HT-29 (cell line): ENCODE measurements at places on chromosomes 11 and 22.
A peak's percentile ranks its signal among the peaks of the same experiment; 100 is the strongest.

GRCh38 chr11:21430537-21430936, 761.2 kb downstream of the NELL1 start:
- DNase-seq: no peak

DNA sequence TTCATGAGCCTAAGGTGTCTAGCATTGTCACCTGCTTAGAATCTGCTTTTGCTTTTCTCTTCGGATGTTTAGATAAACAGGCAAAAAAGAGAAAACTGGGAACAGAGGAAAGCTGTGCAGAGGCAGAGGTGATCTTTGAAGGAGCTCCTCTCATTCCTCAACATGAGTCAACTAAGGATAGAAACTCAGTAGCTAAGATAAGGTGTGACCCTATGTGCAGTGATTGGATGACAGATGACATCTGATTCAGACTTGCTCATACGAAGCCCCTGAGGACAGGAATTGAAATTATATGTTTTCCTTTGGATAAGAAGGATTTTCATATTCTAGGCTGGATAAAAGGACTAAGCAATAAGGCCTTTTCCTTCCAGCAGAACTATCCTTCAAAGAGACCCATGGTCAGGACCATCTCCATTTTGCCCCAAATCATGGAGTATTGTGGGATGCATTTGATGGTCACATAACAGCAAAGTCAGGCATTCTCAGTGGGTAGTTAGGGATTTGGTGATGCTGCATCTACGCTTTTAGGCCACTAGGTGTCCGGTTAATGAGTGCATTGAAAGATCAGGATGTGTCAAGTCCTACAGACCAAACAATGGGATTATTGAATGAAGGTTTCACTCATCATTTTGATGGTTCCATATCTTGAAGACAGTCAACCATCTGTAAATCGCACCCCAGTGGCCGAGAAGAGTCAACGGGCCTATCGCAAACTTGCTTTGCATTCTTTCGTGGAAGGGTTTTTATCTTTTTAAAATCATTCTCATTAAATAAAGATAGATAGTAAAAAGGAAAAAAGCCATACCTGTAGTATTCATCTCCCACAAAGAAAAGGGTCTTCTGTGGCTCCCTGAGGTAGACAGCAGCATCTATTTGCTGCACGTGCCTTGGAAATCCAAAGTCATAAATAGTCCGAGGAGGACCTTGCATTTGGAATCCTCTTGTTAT, 32.2 kb downstream of the MMP20 start:
- DNase-seq: peak; percentile 71

- peak; percentile 90 for DNase-seq
These were observed at the start of gene TCIRG1 for GRCh38 chr11:68038718-68039525. TSS of gene TCIRG1 (plus strand) at chr11:68039025. CDS start at chr11:68041272, 2,247 bp downstream.

DNA sequence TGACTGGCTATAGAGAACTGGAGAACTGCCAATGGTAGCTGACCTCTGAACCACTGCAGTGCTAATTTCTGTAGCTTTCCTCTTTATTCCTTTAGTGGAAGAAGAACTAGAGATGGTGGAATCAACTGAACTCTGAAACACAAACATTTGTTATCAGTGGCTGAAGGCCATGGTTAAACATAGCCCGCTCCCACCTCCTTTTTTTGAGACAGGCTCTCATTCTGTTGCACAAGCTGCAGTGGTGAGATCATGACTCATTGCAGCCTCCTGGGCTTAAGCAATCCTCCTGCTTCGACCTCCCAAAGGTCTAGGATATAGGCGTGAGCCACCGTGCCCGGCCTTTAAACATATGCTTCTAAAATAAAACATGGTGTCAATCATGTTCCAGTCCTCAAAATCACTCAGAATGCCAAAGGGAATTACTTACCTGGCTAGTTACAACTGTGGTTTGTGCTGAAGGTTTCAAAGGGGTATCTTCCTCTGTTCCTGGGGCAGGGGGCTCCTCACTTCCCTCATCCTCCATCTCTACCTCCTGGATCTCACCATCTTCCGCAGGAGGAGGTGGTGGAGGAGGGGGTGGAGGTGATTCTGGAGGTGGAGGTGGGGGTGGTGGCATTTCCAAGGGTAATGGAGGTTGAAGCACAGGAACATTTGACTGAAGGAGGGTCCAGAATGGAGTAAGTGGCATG, 9.0 kb upstream of the AGBL2 start:
- DNase-seq: no peak

GRCh38 chr11:134398644-134399292, 13.3 kb downstream of the B3GAT1 start:
- no peak for DNase-seq

GRCh38 chr11:19432370-19433061, 191.8 kb upstream of the E2F8 start:
- DNase-seq: peak; percentile 14

- DNase-seq: no peak
These were observed 6.7 kb downstream of the ARAP1 start for GRCh38 chr11:72745511-72745910.

- DNase-seq: no peak
These were observed 132.5 kb upstream of the KIRREL3 start for GRCh38 chr11:127133061-127133460.

DNA sequence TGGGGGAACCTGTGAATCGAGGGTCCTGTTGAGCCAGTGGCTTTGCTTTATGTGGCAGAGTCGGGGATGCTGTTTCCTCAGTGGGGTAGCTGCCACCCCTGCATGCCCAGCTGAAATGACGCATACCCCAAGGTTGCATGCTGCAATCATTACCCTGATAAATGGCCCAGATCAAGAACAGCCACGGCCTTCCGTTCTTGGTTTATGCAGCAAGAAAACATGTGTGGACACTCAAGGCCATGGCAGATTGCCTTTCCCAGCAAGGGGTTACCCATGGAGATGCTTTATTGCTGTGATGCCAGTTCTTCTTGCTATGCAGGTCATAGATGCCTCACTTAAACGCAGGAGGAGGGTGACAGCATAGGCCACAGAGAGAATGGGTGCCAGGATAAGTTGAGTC, 14.3 kb upstream of the SREBF2 start:
- DNase-seq: no peak

DNA sequence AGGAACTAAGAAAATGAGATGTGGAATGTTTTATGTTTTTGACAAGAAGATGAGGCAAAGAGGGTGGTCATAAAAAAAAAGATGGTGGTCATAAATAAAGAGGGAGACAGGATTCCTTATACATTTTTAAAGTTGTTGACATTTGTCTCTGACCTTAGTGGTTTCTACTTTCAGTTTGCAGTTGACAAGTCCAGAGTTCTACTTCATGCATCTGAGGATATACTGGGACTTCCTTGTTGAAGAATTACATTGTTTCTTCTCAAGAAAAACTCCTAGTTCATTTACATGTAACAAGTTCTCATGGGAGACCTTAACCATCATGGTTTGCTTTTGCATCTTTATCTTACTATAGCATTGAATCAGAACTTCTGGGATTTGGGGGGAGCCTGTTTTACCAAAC, 1.2 kb downstream of the OR6X1 start:
- no peak for DNase-seq

DNA sequence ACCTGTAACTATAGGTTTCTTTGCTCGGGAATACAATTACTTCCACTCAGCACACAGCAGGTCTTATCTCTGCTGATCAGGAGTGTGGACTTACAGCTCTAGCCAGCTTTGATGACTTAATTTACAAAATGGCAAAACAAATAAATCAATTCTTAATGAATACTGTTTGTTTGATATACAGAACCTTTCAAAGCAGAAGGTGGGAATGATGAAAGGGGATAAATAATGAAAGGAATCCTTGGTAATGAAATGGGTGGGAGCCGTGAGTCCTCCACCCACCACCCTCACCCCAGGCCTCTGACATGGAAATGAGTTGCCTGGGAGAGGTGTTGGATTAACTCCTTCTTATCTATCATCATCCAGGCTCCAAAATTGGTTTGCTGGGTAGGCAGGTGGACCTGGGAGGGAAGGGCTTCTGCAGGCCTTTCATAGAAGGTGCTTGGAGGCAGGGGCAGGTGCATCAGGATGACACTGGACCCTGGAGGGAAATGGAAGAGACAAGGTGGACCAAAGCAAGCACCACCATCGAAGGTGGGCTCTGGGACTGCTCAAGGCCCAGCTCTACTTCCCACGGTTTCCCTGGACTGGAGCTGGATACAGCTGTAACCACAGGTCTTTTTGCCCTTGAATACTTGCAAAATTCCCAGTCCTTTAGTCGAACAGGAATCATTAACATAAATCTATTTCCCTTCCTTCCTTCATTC, 23.0 kb downstream of the POU2AF1 start:
- DNase-seq: peak; percentile 59

- no peak for DNase-seq
These were observed 1.9 kb downstream of the MAP4K2 start for GRCh38 chr11:64801158-64801464.

DNA sequence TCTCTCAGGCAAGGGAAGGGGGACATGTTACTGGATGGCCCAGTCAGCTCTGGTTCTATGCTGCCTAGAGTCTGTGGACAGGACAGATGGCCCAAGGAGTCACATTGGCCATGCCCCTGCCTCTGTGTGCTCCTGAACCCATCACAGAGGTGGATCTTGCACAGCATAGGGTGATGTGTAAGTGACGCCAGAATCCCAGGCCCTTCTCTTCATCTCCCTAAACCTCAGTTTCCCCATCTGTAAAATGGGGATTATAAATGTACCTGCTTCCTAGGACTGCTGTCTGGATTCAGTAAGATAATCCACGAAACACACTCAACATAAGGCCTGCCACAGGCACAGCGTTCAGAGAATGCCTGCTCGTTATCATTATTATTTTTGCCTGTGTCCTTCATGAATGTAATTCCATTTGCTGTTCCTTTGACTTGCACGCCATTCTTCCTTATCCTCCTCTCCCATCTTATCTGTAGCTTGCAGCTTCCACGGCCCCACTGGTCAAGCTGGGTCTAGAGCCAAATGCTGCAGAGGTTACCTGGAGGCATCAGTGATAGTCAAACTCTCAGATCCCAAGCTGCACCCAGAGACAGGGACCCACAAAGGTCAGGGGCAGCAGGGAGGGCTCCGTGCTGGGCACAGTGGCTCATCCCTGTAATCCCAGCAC, 207.0 kb downstream of the MN1 start:
- DNase-seq: no peak

DNA sequence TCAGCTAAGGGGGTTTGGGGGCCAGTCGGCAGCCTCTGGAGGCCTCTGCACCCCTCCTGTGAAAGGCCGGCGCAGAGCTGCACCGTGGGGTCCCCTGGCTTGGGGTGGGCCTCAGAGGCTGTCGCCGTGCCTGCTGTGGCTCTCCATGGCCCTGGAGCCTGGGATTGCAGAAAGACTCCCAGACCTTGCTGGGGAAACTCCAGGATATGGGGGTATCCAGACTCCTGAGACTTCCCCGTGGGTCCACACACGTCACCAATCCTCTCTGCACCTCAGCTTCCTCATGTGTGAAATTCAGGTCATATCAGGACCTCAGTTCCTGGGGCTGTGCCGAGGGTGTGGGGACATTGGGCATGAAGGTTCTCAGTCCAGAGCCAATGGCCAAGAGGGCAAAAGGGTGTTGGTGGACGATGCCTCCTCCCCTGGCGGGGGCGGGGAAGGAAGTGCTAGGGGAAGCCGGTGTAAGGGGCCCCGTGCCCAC, 97.1 kb downstream of the KCNQ1 start:
- no peak for DNase-seq

DNA sequence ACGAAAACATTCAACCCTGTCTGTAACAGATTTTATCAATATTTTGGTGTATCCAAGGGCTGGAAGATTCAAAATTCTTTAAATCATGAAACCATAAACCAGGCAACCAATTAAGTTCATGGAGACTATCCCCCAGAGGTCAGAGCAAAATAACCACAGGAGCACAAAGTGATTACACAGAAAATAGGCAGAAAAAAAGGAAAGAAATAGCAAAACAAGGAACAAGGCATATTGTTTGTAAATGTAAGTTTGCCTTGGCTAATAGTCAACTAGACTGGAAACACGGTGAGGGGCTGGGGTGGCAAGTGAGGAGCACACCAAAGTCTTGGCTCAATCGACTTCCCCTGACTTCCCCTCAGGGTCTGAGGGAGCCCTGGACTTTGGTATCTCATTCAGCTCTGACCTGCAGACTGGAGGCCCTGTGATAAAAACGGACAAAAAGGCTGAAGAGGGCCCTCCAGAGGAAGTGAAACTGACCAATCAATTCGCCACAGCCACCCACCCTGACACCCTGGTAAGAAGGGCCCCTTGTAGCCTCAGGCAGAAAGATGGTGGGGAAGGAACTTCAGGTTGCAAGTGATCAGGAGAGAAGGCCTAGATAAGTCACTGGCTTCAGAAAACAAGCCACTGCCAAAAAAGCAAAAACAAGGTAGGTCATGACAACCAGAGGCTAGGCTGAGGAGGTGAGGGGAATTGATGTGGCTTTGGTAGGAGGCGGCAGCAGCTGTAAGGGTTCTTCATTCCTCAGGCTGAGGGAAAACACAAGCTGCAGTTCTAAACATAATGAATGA, 1.8 kb downstream of the SIK3 start:
- DNase-seq: no peak

DNA sequence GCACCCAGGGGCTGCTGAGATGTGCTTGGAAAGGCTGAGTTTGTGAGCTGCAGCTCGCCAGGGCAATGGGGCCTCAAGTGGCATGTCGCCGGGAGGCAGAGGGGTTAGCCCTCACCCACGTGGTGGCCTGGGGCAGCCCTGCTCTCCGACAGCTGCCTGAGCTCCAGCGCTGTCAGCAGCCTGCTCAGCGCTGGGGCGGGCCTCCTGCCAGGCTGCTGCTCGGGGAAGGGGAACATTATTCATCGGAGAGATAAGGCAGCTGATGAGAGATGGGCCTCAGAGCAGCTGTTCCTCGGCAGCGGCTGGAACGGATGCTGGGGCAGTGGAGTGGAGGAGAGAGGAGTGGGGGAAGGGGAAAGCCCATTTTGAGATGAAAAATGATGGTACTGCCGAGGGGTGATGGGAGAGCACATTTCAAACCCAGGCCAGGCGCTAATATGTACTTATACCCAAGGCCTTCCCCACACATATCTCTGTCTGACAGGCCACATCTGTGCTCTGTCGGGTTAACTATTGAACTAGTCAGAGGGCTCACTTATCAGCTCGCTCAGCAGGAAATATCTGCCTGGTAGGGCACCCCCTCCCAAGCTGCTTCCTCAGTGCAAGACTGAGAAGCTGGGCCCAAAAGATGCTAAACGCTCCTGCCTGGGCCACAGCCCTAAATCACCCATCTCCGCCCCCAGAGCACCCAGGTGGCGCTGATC, 79.5 kb downstream of the TIMP3 start:
- DNase-seq: no peak

- no peak for DNase-seq
These were observed 397 bp downstream of the OR52N2 start for GRCh38 chr11:5809122-5809519.

GRCh38 chr11:3929649-3930048, 74.2 kb downstream of the STIM1 start:
- DNase-seq: no peak

- no peak for DNase-seq
These were observed 56.3 kb downstream of the SLN start for GRCh38 chr11:107655602-107656001.

DNA sequence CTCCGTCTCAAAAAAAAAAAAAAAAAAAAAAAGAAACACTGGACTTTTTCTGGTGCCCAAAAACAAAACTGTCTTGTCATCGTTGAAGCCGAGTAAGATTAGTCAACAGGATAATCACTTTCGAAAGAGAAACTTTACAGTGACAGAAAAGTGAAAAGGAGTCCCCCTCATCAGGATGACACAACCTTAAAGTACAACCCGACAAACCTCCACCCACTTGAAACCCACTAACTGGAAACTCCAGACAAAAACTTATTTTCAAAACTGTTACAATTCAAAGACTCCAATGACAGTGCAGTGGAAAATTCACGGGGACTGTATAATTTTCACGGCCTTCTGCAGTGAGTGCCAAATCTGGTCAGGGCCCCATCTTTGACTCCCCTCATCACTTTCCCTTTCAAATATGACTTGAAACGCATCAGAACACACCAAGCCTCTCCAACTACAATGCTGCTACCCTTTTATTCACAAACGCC, 1.3 kb downstream of the DENND5A start:
- DNase-seq: no peak
